ENCODE measurements at places on chromosomes 4 and X.
A peak's percentile ranks its signal among the peaks of the same experiment; 100 is the strongest.

DNA sequence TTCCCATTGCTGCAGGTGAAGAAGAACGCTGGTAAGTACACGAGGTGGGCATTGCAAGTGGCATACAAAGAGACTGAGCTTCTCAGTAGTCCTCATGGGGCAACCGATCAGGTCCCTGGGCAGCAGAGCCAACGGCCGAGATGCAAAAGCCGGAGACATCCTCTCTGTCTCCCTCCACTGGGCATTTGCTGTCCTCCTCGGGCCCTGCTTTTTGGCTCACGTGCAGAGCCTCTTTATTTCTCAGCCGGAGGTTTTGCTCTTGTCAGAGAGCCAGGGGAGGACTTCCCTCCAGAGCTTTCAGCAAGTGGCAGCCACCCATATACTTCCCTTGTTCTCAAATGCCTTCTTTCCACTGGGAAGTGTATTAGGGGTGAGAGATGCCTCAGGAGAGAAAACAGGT is 18.0 kb downstream of the STARD8 start:
- DNase-seq: no peak

DNA sequence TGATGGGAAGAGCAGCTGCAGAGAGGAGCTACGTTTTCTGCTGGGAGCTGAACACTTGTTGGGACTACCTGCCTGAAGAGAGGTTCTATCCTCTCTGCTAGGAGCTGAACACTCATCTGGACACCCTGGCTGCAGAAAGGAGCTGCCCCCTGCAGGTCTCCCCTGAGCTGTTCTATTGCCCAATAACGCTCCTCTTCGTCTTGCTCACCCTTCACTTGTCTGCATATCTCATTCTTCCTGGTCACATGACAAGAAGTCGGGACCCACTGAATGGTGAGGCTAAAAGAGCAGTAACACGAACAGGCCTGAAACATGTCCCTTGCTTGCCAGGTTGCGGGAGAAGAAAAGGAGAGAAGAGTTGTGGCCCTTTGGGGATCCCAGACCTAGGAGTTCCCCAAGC is 27.8 kb downstream of the NAA11 start:
- no peak for DNase-seq

DNA sequence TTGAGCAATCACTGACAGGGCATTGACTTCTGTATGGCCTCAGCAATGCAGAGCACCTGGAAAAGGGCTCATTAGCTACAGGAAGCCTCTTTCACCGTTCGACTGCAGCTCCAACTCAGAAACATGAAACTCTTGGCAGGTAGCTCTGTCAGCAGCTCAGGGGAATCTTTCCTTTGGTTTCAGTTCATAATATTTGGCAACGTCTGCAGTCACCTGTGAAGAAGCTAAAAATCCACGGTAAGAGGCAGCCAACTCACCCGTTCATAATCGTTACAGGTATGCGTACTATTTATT is 354.9 kb downstream of the CAMK2D start:
- DNase-seq: no peak

DNA sequence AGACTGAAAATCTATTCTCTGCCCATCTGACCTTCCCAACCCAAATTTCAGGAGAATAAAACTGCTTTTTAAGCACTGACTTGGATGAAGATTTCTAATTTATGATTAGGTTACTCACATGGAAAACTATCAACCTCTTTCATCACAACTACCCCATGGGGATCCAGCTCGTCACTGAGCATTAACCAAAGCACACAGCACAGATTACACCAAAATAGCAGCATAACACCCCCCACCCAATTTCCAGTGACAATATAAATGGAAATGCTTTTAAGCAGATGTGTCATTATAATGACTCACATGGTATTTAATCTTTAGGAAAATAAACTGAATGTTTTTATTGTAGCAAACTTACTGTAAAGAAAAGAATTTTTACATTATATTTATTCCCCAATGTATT is 9.7 kb downstream of the SERTM2 start:
- peak; percentile 34 for DNase-seq

DNA sequence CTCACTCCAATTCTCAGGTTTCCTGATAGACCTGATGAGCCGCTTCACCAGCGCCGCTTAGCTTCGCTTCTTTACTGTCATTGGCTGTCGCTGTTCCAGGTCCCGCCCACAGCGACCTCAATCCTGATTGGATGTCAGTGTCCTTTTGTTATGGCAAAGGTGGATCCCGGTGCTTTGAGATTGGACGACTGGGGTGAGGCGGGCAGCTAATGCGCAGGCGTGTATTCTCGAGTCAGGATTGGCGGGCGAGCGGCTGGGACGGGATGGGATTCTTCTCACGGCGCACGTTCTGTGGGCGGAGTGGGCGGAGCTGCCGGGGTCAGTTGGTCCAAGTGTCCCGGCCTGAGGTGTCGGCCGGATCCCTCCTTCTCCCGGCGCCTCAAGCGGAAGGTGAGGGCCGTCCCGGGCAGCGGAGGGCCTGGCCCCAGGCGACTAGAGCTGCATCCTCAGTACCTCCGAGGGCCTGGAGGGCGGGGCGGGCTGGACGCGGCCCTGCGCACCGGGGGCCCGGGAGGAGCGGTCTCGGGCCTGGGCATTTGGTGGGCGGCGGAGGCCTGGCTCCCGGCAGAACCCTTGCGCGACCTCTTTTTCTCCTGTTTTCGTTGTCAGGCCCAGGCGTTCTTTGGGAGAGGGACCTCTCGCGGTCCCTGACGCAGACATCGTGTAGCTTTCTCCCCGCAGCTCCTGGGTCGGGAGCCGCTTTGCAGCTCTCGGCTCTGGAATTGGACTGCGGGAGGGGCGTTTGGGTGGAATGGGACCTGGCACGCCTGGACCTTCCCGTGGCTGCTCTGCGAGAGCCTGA is at the start of gene SCOC:
TSS of gene SCOC (plus strand) at position 319 of the 802 bp plus-strand sequence. CDS start 5,525 bp downstream, outside the sequence.
- DNase-seq: peak; percentile 99

GRCh38 chrX:83759872-83760271 is 101.1 kb upstream of the CYLC1 start:
- DNase-seq: no peak

DNA sequence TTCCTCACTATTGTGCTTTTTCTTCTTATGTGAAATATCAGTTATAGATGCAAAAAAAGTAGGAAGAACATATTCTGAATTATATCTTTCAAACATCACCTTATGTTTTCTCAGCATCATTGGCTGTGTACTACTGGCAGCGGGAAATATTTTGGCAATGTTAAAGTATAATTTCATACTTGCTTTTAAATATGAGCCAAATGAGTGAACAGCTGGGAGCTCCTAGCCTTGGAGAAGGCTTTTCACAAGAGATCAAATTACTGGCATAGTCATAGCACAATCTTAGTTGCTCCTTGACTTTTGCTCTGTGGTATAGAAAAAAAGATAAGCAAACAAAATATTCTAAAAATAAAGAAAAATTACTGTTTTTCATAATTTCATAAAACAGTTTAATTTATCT is 1575.8 kb upstream of the PABPC4L start:
- DNase-seq: no peak

GRCh38 chrX:13396924-13397323 is 77.1 kb upstream of the ATXN3L start:
- DNase-seq: peak; percentile 85

- no peak for DNase-seq
These were observed 244.0 kb downstream of the TMA16 start for GRCh38 chr4:163738521-163738920.

GRCh38 chrX:127879585-127879984 is 172.6 kb downstream of the ACTRT1 start:
- DNase-seq: peak; percentile 3

DNA sequence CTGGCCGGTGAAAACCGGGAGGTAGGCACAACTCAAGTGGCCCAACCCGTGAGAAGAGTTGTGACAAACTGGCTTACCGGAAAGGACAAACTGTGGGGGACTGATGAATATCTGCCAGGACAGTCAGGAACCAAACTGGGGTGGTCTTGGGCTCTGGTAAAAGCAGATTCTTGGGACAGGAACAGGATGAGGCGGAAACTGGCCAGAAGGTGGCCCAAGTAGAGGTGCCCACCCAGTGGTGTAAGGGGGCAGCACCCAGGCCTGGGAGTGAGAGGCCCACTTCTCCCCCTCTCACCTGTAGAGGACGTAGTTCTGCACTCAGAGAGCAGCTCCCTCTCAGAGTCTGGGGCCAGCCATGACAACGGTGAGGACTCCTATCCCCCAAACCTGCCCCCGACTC is 5.9 kb downstream of the CCDC120 start:
- no peak for DNase-seq

- no peak for DNase-seq
These were observed 136.3 kb downstream of the TMEM144 start for GRCh38 chr4:158346576-158346975.

DNA sequence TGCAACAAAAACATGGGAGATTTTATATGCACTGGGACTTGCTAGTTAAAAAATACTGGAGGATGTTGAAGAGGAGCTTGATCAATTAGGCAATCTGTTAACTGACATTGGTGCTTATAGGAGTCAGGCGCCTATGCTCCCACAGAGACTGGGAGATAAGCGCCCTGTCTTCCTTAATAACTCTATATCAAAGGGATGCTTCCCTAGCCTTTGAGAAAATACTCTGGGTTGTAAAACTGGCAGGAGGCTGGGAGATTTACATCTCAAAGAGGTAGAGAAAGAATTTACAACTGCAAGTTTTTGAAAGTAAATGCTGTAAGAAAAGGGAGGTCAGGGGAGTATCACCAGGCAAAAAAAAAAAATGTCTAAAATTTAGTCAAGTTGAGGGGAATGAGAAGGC is 325.4 kb downstream of the PCDH10 start:
- no peak for DNase-seq

DNA sequence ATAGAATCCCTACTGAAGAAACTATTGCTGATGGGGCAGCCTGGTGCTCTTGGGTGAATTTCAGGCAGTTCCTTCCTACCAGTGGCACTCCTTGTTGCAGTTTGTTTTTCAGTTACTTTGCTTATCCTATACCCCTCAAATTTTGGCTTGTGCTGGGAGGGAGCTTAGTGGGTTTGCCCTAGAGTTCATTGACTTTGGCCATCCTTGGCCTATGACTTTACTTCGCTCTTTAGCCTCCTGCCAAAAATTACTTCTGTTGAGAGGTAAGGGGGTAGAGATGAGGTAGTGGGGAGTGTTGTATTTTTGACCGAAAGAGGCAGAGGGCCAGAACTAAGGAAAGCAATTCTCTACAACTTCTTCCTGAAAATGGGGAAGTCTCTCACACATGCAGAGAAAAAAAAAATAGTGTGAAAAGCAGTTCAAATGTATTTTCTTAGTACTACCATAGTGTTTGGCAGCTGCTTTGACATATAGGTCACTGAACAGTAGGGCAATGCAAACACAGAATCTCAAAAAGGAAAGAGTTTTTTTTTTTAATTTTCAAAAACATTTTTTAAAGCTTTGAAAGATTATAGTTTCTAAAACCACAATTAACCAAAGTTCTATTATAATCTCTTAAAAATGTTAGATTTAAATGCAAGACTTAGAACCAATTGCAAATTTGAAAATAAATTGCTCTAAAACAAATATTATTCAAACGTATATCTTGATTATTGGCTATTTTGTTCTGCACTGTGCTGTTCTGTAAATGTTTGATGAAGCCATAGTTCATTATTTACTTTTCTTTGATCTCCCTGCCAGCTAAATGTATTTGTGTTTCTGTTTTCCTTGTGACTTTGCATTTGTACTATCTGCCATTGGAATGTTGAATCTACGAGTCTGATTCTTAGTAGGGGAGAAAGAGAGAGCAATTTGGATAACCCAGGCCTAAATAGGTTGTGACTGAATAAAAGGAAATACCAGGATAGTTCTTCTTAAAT is 73.6 kb downstream of the DCK start:
- DNase-seq: no peak

GRCh38 chr4:48681856-48682255 is 98.2 kb downstream of the FRYL start:
- DNase-seq: peak; percentile 31

DNA sequence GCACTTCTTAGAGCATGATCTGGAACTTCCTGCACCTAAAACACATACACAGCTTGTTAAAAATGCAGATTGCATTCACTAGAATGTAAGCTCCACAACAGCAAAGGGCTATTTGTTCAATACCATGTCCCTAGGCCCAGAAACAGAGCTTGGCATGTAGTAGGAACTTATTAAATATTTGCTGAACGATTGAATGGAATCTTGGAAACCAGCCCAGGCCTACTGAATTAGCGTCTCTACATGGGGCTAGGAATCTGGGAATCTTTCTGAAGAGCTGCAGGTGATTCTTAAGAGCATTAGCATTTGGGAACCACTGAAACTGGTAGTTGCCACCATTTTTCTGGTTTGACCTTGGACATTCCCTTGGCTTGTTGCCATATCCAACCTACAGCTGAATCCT is 234.1 kb downstream of the STIM2 start:
- peak; percentile 12 for DNase-seq

DNA sequence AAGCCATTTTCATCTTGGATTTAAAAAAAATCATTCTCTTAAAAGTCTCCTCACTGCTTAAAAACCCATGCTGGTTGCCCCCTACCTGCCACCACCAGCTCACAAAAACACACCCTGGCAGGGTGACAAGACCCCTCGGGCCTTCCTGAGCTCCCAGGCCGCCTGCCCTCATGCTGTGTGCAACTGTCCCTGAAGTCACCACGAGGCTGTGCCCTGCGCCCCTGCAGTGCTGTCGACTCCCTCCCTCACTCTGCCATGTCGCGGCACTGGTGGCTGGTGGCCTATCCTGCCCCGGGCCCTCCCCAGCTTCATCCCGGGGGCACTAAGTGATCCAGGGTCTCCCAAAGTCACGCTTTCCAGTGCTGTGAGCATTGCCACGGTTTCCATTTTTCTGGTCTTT is 46.3 kb upstream of the ADRA2C start:
- DNase-seq: no peak

DNA sequence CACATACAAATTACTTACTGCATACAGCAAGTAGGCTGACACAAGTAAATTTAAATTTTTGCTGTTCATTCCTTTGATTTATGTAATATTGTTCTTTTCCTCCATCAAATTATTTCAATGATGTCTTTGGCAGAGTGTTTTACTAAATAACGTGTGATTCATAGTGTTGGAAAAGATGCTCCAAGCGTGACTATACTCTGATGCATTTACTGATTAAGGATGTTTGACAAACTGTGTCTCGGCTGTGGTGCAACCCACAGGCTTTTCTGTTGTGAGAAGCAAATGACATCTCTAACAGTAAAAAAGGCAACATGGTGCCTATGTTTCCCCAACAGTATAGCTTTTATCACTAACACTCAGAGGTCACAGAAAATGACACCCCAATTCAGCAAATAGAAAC is 540.9 kb downstream of the PPP4R3C start:
- peak; percentile 25 for DNase-seq

DNA sequence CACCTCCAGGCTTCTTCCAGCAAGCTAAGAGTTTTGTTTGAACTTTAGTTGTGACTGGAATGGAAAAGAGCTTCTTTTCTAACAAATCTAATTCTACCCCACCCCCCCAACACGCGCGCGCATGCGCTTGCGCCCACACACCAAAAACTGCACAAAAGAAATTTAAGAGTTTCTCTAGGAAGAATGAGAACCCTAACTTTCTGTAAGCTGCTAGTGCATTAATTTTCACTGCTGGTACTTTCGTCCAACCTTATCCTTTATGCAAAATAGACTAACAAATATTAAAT is 9.0 kb upstream of the INTU start:
- peak; percentile 32 for DNase-seq

Measured in fibroblast of skin of right quadriceps (primary cell).